CD4-positive, alpha-beta T cell treated with Interleukin-6 at 100 ng/mL for 8 hours (primary cell): ENCODE measurements at places on chromosomes 4 and X.

DNA sequence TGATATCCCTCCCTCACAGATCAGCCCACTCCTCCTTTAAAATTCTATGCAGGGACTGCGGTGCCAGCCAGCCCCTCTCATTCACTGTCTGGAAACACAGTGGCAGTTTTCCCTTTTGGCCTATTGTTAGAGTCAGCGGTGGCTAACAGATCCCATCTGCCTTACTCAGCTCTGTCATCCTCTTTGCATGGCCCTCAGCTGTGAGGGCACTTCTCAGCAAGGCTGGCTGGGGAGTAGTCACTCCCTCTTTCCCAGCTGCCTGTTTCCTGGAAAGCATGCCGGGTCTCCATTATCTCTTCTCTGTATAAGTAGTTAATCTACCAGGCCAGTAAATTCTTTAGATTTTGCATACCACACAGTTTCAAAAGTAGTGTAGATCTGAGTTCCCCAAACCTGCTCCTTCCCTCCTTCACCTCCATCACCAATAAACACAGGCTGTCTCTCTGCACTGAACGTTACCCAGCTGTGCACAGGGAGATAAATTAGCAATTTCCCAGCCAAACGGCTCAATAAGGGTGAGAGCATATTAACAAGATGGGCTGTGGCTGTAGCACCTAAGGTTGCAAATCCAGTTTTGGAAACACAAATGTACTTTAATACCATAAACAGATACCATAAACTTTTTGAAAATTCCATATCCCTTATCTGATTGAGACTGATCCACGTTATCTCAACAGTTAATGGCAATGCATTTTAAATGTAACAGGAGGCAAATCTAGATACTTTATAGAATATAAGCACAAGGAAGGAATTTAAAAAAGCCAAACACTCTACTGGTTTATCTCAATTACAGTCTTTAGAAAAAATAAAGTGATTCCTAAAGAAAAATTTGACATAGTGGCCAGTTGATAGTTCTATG, 229.3 kb downstream of the ANKRD50 start:
- no peak for DNase-seq

DNA sequence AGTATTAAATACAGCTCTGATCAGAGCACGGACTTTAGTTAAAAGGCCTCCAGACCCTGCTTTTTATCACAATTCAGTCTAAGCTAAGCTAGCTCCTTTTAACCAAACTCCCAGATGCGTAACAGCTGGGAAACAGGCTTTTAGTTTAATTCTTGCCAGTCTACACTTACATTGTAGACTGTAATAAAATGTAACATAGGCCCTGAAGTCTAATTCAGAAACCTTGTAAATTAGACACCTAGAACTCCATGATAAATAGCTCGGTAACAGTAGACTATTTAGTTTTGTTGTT, 20.1 kb downstream of the FBXO8 start:
- DNase-seq: no peak

DNA sequence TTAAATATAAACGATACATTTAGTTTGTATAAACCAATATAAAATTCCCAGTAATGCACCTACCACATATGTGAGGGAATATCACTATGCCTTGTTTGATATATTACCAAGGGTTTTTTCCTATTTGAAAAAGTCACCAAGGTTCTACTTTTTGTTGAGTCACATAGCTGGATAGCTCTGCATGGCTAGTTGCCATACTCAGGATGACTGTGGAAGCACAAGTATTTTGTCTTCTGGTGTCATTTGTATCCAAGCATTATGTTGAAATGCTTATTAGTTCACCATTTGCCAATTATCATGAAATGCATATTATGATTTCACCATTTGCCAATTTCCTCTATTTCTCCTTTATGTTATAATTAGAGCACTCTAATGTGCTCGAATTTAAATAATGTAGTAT, 162.7 kb upstream of the TTC29 start:
- no peak for DNase-seq

- peak; percentile 1 for DNase-seq
Measured at GRCh38 chrX:103248553-103248952, 6.4 kb downstream of the TCEAL8 start.

GRCh38 chr4:140865253-140866217, 109.3 kb upstream of the TBC1D9 start:
- DNase-seq: no peak

DNA sequence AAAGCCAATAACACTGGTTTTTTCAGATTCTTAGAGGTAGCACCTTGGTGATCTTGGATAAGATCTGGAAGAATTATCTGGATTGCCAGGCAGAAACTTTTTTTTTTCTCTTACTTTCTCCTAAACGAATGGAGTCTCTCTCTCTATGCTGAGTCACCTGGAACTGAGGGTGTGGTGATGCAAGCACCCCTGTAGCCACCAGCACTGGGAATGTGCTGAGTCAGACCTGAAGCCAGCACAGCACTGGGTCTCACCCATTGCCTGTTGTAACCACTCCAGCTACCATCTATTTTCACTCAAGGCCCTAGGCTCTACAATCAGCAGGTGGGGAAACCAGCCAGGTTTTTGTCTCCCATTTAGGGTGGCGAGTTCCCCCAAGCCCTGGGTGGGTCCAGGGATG, 923.8 kb downstream of the RAPGEF2 start:
- DNase-seq: no peak

DNA sequence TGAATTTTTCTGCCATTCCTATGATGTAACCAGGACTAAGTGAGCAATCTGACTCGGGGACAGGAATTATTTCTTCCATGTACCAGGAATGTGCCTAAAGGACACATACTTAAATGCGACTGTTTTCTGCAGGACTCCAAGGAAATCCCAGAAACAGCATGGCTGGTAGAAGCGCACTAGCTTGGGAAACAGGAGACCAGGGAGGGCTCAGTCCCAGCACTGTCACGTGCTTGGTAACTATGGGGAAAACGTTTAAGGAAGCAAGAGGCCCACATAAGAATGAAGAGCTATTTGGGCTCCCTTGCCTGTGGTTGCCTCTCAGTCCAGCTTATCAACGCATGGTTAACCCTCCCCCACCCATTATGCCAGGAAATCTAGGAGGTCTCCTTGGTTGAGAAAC, 19.6 kb downstream of the MPP1 start:
- no peak for DNase-seq

DNA sequence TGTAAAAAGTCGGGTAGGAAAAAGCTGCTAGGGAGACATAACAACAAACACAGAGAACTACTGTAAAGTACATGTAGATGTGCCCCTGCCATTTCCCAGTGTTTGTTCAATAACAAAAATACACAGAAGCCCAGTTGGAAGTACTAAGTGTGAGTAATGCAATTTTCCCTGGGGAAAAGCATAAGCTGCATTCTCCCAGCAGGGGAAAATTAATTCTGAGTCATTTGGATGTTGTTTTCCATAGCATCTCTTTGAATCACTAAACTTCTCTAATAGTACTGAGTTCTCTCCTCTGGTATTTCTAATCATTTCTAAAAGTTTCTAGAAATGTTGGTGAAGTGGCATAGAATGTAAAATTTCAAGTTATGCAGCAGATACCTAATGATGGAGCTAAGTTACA, 1114.9 kb downstream of the C4orf33 start:
- no peak for DNase-seq

- no peak for DNase-seq
Measured at GRCh38 chrX:41695426-41695825, 6.7 kb downstream of the GPR34 start.

DNA sequence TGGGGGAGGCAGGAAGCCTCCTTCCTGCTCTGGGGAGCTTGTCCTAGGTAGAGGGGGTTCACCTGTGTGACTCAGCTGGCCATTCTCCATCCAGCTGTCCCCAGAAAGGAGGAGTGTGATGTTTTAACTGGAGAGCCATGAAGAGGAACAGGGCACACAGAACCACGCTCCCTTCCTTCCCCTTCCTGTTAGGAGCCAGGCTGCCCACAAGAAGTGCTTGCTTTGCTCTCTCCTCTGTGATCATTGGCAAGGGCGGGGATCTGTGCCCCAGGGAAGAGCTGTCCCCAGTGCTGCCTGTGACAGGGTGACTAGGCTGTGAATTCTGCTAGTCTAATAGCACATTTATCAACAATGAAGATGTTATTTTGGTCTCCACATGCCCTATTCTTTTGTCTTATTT, 169.6 kb upstream of the GATB start:
- no peak for DNase-seq

- DNase-seq: no peak
Measured at GRCh38 chr4:77593101-77593500, 12.5 kb upstream of the CXCL13 start.

GRCh38 chr4:101201421-101201820, 145.9 kb downstream of the PPP3CA start:
- DNase-seq: no peak

DNA sequence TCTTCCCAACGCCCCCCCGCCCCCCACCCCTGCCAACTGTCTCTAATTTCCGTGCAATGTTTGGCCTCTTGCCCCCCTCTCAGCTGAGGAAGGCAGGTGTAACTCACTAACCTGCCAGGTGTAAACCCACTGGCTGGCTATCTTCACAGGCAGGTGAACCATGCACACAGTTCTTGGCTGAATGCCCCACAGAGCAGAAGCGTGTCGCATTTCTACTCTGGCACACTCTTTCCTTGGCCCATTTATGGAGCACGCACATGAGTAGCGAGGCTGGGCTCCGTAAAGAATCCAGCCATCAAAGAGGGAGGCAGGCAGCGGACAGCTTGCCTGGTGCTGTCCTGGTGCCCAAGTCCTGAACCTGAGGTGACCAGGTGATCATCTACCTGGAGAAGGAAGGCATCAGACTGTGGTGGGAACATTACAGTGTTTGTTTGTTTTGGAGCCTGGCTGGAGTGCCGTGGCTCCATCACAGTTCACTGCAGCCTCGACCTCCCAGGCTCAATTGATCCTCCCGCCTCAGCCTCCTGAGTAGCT, 39.2 kb upstream of the CRMP1 start:
- no peak for DNase-seq

- DNase-seq: no peak
Measured at GRCh38 chr4:159319027-159319426, 216.1 kb downstream of the RAPGEF2 start.

- no peak for DNase-seq
Measured at GRCh38 chr4:182847576-182848450, 69.4 kb downstream of the DCTD start.

- DNase-seq: no peak
Measured at GRCh38 chrX:118773782-118774181, 46.4 kb downstream of the IL13RA1 start.

GRCh38 chr4:27048429-27049238, 188.0 kb downstream of the STIM2 start:
- DNase-seq: no peak

DNA sequence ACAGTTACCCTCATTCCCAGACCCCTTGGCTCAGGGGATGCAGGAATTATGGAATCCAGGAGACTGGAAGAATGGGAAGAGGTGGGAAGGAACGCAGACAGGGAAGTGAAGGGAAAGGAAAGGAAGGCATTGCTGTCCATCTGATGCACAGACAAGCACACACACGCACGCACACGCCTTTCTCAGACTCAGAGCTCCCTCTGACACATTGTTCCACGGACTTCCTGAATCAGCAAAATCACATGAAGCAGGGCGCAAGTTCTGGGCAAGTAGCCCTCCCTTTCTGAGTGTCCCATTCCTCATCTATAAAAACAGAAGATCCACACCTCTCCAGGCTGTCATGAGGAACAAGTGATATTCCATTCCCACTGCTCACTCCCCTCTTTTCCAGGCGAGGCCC, 13.2 kb downstream of the IQSEC2 start:
- no peak for DNase-seq

- no peak for DNase-seq
Measured at GRCh38 chrX:53483416-53483815, 49.2 kb upstream of the HSD17B10 start.

DNA sequence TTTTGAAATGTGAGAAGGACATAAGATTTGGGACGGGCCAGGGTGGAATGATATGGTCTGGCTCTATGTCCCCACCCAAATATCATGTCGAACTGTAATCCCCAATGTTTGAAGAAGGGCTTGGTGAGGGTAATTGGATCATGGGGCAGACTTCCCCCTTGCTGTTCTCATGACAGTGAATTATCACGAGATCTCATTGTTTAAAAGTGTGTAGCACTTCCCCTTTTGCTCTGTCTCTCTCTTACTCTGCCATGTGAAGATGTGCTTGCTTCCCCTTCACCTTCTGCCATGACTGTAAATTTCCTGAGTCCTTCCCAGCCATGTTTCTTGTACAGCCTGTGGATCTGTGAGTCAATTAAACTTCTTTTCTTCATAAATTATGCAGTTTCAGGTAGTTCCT, 17.5 kb downstream of the MTMR8 start:
- no peak for DNase-seq

GRCh38 chr4:138112389-138112788, 129.8 kb downstream of the SLC7A11 start:
- DNase-seq: no peak

- no peak for DNase-seq
Measured at GRCh38 chr4:176013476-176014247, 52.0 kb upstream of the WDR17 start.

- DNase-seq: no peak
Measured at GRCh38 chr4:53233114-53233795, 132.6 kb downstream of the SCFD2 start.

GRCh38 chr4:73257234-73257633, 1.4 kb downstream of the ANKRD17 start:
- peak; percentile 66 for DNase-seq

DNA sequence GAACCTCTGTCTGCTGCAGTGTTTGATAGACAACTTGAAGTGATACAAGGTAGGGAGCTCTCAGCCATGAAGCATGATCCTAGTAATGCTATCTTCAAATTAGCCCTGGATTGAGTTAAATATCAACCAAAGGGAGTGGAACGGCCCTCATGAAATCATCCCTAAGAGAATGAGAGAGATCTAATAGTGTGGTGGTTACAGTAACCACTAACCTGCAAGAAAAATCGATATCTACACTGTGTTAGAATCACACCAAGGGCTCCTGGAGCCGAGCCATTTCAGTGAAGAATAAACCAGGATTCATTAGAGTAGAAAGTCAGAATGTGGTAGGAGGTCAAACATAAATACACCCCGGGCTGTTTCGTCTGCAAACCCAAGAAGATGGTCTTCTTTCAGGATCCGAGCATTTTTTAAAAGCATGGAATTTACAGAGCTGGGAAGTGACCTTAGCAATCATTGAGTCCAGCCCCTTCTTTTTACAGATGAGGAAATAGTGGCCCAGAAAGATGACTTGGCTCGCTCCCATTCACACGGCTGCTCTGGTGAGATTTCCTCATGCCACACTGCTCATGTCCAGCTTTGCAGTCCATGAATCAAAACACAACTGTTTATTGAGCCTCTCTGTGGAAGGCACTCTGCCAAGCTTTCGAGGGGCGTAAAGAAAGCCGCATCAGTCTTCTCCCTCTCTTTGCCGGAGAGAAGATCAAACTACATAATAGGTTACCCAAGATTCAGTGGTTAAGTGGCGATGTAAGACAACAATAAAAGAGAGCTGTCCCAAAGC, 5.5 kb upstream of the DCTD start:
- DNase-seq: no peak

- no peak for DNase-seq
Measured at GRCh38 chr4:89839558-89839957, 2.6 kb upstream of the SNCA start.

DNA sequence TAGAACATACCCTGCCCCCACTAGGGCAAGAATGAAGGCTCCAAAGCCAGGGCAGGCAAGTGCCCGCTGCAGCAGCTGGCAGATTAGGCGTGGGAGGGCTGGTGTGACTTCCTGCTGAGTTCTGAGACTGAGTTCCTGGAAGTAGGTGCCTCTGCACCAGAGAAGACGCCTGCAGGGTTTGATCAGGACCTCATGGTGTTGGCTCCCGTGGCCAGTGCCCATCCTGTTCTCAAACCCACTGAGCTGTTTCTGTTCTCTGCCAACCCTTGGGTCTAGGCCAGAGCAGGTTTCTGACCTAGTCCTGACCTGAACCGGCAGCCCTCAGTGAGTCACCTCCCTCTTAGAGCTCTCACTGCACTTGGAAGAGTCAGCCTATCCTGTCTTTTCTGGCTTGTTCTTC, 220.7 kb downstream of the HS6ST2 start:
- DNase-seq: peak; percentile 25

- no peak for DNase-seq
Measured at GRCh38 chr4:42440083-42440482, 42.8 kb downstream of the SHISA3 start.
